NCI-H1417 (cell line): ENCODE measurements at places on chromosomes 5 and 9.
A peak's percentile ranks its signal among the peaks of the same experiment; 100 is the strongest.

DNA sequence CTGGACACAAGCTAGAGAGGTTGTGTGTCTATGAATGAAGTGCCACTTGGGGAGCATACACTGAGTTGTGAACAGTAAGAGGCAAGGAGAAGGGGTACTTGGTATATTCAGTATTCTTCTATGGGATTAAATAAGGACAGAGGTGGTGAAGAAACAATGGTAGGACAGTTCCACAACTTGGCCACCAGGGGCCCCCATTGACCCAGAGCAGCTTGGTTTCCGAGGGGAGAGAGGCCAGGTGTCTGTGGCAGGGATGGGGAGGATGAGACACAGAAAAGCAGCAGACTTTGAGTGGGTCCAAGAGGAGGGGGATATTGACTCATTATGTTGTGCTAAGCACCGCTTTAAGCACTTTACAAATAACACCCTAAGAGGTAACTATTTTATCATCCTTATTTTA is 220.6 kb downstream of the MELK start:
- no peak for DNase-seq

GRCh38 chr5:133932441-133933168 is 35.8 kb downstream of the C5orf15 start:
- no peak for DNase-seq

GRCh38 chr9:15390201-15390600 is 32.5 kb upstream of the SNAPC3 start:
- DNase-seq, result no peak

GRCh38 chr9:116569111-116569510 is 118.0 kb upstream of the TRIM32 start:
- peak; percentile 14 for DNase-seq

- DNase-seq, result no peak
These were observed 131.6 kb downstream of the GABRB2 start for GRCh38 chr5:161414896-161415295.

DNA sequence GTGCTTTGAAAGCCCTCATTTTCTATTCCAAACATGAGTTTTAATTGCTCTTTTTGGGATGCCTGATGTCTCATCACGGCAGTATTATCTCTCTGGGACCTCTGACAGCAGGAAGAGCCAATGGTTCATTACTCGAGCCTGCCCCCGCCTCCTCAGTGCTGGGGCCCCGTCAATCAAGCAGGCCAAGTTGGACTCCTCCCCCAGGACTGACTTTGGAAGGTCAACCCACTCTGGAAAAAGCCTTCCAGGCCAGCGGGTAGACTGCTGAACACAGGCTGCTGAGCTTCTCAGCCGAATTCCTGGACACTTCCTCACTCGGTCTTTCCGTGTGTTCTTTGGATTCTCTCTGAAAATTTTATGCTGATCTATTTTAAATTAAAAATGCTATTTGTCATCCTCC is 9.5 kb upstream of the BARHL1 start:
- no peak for DNase-seq
